Mesothelial cell of epicardium (in vitro differentiated cells): ENCODE measurements at places on chromosomes 16 and 17. TPM values are rescaled to one million over a fixed set of nuclear protein-coding genes. Genes with fewer than 3 reads are reported as not detected.
A peak's percentile ranks its signal among the peaks of the same experiment; 100 is the strongest.

The SLC5A2 gene
- 0.36 to 0.53 TPM (median 0.36 TPM) in 3 replicates for total RNA-seq

The EFCAB3 gene
- 0.16 TPM in 1 of 3 replicates, not detected in the others for total RNA-seq

The VAC14 gene
- 36.3 to 39.1 TPM (median 37.9 TPM) in 3 replicates for total RNA-seq

The TSPOAP1 gene
- 87.2 to 88.8 TPM (median 88.4 TPM) in 3 replicates for total RNA-seq

DNA sequence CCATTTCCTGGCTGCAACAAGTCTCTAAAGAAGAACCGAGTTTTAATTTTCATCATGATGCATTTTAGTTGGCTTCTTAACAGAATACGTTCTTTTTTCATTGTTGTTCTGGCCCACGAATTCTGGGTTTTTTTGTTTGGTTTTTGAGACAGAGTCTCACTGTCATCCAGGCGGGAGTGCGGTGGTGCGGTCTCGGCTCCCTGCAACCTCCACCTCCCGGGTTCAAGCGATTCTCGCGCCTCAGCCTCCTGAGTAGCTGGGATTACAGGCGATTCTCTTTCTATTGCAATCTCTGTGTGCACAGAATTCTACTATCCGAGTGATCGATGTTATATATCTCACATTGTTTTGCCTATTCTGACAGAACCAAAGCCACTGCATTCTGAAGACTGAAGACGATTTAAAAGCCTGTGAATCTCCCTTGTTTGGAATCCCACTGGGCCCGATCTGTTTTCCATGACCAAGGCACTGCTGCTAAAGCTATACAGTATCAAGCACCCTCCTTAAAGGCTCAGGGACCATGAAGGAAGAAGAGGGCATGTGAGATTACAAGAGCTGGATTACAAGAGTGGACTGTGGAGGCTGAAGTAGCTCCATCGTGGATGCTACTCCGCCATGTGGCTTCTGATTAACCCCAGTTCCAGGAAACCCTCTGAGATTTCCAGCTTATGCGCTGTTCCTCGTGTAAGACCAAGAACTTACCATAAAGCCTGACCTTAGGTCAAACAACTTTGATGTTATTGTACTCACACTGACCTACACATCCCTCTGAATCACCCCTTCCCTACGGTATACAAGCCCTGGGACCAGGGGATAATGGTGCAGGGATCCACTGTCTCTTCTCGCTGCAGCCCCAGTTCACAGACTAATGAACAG lies 44.3 kb downstream of the ADCY9 start:
- no peak overlapping the region for H3K4me3 ChIP-seq
- H3K4me1 ChIP-seq, result no peaks in the 10 kb centered on the region
- no peaks in the 10 kb centered on the region for H3K27me3 ChIP-seq
- no peaks in the 10 kb centered on the region for H3K36me3 ChIP-seq
- DNase-seq, result no peak

- peak overlapping the region; percentile 56 for H3K27ac ChIP-seq
- no peak for DNase-seq
- H3K27me3 ChIP-seq, result peaks cover 3% of the 10 kb centered on the region
Measured at GRCh38 chr16:5032748-5033167, 977 bp downstream of the NAGPA start.

GRCh38 chr17:72403713-72404209 lies 282.9 kb downstream of the SOX9 start:
- peaks cover 33% of the 10 kb centered on the region for H3K4me1 ChIP-seq
- no peaks in the 10 kb centered on the region for H3K27me3 ChIP-seq
- DNase-seq, result no peak
- no peak overlapping the region for H3K27ac ChIP-seq
- H3K36me3 ChIP-seq, result peaks cover 9% of the 10 kb centered on the region

DNA sequence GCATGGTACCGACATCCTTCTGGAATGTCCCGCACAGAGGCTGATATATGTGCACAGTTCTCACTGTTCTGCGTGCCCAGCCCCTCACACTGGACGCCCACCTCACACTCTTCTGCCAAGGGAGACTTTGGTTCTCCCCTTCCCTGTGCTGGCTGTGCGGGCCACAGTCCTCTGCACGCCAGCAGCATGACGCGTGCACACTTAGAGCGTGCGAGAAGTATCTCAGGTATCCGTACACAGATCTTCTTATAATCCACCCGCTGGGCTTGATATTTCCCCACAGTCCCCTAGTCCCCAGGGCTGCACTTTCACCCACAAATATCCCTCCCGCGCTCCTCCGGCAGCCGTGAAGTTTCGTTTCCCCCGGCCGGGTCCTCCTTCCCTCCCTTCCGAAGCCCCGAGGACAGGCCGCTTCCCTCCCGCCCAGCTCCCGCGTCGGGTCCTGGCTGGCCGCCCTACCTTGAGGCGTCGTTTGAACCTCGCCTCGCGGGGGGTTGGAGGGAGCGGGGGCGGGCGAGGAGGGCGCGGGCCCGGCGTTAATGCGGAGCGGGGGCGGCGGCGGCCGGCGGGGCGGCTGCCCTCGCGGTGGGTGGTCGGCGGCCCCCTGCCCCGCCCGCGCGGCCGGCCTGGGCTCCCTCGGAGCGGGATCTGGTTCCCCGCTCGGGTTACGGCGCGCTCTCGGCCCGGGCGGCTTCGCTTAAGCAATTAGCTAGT lies 5.0 kb upstream of the FOXF1 start:
- peaks cover 20% of the 10 kb centered on the region for H3K4me1 ChIP-seq
- no peaks in the 10 kb centered on the region for H3K36me3 ChIP-seq
- peak overlapping the region; percentile 13 for H3K4me3 ChIP-seq
- no peak for DNase-seq

GRCh38 chr17:49624896-49625295 lies 49.2 kb downstream of the NXPH3 start:
- H3K4me1 ChIP-seq, result peaks cover 13% of the 10 kb centered on the region
- H3K4me3 ChIP-seq, result no peak overlapping the region
- no peak overlapping the region for H3K27ac ChIP-seq
- H3K36me3 ChIP-seq, result peaks cover 12% of the 10 kb centered on the region
- DNase-seq, result no peak

GRCh38 chr17:8997994-8998628 lies 23.2 kb upstream of the NTN1 start:
- H3K27ac ChIP-seq, result no peak overlapping the region
- H3K4me1 ChIP-seq, result peaks cover 19% of the 10 kb centered on the region
- peaks cover 37% of the 10 kb centered on the region for H3K27me3 ChIP-seq
- H3K4me3 ChIP-seq, result no peak overlapping the region
